ENCODE measurements at places on chromosomes 2 and 18.

DNA sequence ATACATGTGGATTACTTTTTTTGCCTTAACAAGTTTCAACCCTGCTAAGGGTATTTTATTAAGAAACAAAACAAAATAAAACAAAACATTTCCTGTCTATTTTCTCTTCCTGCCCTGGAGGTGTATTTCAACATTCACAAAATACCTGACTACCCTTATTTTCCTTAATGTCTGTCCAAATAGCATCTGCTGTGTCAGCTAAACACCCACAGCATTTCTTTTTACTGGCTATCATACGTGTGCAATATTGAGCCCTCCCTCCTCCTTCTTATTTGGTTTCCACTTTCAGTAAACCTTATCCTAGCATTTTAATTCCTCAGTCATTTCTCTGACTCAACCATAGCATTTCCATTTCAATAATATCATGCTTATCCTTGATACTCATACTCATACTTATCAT lies 1420.0 kb upstream of the ZEB2 start:
- DNase-seq: no peak
- H3K27ac ChIP-seq: no peak overlapping the region
- H3K36me3 ChIP-seq: no peaks in the 10 kb centered on the region
- no peaks in the 10 kb centered on the region for H3K4me1 ChIP-seq

DNA sequence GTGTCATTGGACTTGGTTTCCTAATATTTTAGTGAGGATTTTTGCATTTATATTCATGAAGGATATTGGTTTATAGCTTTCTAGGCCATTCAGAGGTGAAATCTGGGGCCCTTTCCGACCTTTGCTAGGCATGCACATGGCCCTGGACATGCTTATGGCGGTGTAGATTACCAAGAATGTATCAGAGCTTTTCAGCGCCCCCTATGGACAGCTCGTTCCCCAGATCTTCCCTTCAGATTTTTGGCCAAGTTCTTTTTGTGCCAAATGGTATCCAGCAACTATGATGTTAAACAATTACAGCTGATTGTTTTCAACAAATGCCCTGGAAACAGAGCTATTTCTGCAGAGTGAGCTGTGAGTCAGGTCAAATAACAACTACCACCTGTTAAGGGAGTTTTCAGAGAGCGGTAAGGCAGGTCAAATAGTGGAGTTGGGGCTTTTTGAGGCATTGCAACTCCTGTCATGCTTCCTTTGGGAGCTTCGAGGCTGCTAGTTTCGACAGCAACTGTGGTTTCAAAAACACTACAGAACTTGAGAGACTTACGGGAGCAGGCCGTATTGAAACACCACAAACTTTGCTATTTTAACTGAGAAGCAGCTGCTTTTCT lies 188.3 kb downstream of the ZNF516 start:
- DNase-seq: no peak
- H3K4me3 ChIP-seq: no peak overlapping the region

DNA sequence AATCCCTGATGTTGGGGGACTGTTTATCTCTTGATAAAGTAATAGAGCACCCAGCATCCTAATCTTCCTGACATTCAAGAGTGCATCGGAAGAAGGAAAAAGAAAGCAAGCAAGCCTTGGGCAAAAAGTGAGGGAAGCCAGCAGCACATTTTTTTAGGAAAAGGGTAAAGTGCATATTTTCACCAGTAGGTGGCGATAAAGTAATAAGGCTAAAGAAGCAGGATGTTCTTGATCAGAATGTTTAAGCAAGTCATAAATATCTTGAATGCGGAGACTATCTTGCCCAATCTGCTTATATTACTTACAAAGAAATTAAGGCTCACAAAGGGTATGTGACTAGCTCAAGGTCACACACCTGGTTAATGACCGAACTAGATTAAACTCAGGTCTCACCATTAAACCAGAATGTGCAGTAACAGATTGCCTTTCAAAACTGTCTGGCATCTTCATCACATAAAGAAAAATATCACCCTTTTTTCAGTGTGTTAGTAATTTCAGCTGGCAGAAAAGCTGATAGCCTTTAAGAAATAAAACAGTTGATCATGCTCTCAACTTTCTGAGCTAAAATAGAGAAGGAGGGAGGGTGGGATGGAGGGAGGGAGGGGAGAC lies 83.8 kb downstream of the VIT start:
- peak; percentile 49 for DNase-seq
- H3K27ac ChIP-seq: no peak overlapping the region
- H3K27me3 ChIP-seq: peaks cover 2% of the 10 kb centered on the region
- H3K4me1 ChIP-seq: no peaks in the 10 kb centered on the region

GRCh38 chr2:55970500-55970899 lies 46.9 kb upstream of the EFEMP1 start:
- H3K4me3 ChIP-seq: no peak overlapping the region
- H3K27ac ChIP-seq: no peak overlapping the region
- no peaks in the 10 kb centered on the region for H3K4me1 ChIP-seq
- H3K36me3 ChIP-seq: no peaks in the 10 kb centered on the region
- no peak for DNase-seq

DNA sequence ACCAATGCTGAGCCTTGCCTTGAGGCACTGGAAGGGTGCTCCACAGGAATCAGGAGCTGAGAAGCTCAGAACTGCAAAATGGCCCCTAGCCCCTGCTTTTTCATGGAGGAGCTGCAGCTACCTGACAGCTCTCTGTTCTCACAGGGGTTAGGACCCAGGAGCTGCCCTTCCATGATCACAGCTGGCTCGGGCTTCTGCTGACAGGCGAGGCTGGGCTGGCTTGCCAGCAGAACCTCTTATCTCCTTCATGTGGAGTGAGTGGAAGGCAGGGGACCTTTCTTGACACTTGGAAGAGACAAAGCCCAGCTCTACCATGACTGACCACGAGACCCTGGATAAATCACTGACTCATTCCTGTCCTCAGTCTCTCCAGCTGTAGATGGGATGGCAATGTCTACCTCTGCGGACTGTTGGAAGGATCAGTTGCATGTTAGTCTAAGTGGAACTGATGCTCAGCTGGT lies 113.4 kb downstream of the CAPN13 start:
- no peak for DNase-seq
- peaks cover 3% of the 10 kb centered on the region for H3K27me3 ChIP-seq
- H3K4me1 ChIP-seq: no peaks in the 10 kb centered on the region
- peaks cover 1% of the 10 kb centered on the region for H3K36me3 ChIP-seq
- H3K27ac ChIP-seq: peak overlapping the region; percentile 85

DNA sequence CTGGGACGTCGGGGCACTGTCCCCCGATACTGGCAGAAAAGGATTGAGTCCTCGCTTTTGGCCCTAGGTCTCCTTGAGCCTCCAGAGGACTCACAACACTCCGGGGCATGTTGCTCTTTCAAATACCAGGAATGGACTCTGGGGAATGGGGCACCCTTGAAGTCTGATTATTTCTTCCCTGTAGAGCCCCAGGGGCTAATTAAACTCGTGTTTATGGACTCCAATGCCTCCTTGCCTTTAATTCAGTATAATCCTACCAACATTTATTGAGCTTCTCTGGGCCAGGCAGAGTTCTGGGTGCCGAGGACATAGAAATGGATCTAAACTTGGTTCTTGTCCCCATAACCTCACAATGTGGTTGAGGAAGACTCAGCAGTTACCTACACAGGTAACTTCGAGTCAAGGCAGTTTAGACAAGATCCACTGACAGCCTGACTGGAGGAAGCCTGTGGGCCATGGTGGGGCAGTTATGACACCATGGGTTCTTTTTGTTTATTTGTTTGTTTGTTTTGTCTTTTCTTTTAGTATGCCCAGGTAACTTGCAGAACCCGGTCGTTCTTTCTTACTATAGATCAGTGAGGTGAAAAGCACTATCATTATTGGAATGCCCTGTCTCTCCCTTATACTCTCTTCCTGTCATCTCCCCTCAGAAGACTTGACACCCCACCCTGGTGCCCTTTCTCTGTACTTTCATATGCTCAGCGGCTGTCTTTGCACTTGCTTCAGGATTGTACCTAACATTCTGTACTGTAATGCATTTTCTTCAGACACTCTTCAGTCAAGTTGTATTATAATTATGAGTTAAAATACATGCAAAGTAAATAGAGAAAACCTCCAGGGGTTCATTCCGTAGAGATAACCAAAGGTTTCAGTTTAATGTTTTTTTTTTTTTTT lies 3.2 kb downstream of the CFLAR start:
- peak overlapping the region; percentile 97 for H3K4me3 ChIP-seq
- no peaks in the 10 kb centered on the region for H3K27me3 ChIP-seq
- peaks cover 11% of the 10 kb centered on the region for H3K36me3 ChIP-seq
- no peak for DNase-seq

- no peak overlapping the region for H3K27ac ChIP-seq
- peaks cover 2% of the 10 kb centered on the region for H3K4me1 ChIP-seq
- no peaks in the 10 kb centered on the region for H3K27me3 ChIP-seq
- no peak overlapping the region for H3K4me3 ChIP-seq
- peaks cover 4% of the 10 kb centered on the region for H3K36me3 ChIP-seq
Measured at GRCh38 chr2:148957023-148957422, 81.5 kb upstream of the LYPD6B start.

DNA sequence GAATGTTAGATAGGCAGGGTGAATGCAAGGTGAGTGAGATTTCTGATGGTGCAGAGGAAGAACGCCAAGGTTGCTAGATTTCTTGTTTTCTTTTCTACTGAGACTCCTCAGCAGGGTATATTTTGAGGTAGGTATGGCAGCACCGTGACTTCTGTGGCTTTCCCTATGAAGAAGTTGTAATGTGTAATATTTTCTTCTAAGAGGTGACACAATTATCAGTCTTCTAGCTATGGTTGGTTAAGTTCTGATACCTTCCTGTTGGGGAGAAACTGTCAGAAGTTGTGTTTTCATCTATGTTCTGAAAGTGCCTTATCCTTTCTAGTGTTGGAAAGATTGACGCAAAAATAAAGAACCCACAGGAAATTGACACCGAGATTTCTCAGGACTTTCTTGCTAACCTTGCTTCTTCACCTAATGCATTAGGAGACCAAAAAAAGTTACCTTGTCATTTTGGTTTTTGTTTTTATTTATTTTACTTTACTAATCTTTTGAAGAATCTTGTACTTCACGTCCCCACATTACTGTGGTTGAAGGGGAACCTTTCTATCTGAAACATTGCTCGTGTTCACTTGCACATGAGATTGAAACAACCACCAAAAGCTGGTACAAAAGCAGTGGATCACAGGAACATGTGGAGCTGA lies 11.9 kb downstream of the IL18R1 start:
- H3K27ac ChIP-seq: peak overlapping the region; percentile 92
- H3K4me1 ChIP-seq: peaks cover 54% of the 10 kb centered on the region
- peak overlapping the region; percentile 68 for H3K4me3 ChIP-seq
- H3K27me3 ChIP-seq: no peaks in the 10 kb centered on the region

DNA sequence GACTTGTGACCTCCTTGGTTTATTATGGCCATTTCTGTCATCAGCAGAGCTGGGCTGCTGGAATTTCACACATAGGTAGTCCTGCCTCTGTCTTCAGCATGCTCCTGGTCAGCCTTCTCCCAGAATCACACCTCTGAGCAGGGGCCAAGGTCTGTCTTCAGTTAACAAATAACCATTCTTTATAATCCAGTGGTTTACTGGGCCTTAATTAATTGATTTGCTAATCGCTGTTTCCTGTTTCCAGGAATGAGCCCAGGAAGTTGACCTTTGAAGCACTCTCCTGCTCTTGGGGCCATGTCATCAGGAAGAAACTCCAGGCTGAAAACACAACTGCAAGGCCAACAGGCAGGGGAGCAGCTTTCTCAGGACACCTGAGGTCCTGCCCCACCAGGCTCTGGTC lies 278.5 kb downstream of the SRBD1 start:
- no peaks in the 10 kb centered on the region for H3K4me1 ChIP-seq
- H3K27ac ChIP-seq: no peak overlapping the region
- no peak overlapping the region for H3K4me3 ChIP-seq
- H3K36me3 ChIP-seq: no peaks in the 10 kb centered on the region
- DNase-seq: no peak

- no peak for DNase-seq
- no peaks in the 10 kb centered on the region for H3K36me3 ChIP-seq
- H3K4me3 ChIP-seq: no peak overlapping the region
- H3K27ac ChIP-seq: no peak overlapping the region
- H3K4me1 ChIP-seq: peaks cover 3% of the 10 kb centered on the region
Measured at GRCh38 chr18:32761231-32761630, 11.6 kb downstream of the KLHL14 start.

- peaks cover 2% of the 10 kb centered on the region for H3K36me3 ChIP-seq
- DNase-seq: no peak
- no peak overlapping the region for H3K27ac ChIP-seq
- no peaks in the 10 kb centered on the region for H3K27me3 ChIP-seq
- no peak overlapping the region for H3K4me3 ChIP-seq
Measured at GRCh38 chr18:76480913-76481312, 14.1 kb downstream of the ZNF516 start.

DNA sequence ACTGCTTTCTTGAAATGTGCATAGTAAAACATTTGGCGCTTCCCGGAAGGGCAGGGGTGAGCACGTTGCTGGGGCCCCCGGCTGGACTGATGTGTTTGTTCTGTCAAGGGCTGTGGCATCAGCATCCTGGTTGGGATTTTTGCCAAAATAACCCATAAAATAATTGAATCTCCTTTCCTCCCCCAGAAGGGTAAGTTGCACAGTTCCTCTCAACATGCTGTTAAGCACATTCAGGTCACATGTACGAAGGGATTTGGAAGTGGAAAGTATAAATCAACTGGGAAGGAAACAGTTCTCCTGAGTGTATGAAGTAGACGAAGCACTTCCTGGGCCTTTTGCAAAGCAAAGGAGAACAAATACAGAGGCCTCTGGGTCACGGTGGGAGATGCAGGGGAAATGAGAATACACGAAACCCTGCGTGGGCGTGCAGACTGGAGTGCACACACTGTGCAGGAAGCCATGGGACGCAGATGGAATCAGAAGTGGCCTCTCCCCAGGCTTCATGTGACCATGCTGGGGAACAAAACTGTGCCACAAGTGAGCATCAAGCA lies 183.9 kb downstream of the LPIN1 start:
- H3K27ac ChIP-seq: no peak overlapping the region
- no peak overlapping the region for H3K4me3 ChIP-seq
- DNase-seq: no peak
- no peaks in the 10 kb centered on the region for H3K27me3 ChIP-seq
